ENCODE measurements at places on chromosomes 11 and 22. TPM values are rescaled to one million over a fixed set of nuclear protein-coding genes. Genes with fewer than 3 reads are reported as not detected.

The ROBO4 gene
- not detected for total RNA-seq

The CHST1 gene
- not detected for total RNA-seq

The QSER1 gene
- 10.1 TPM for total RNA-seq

The SLC22A6 gene
- not detected for total RNA-seq

The POU2AF3 gene
- not detected for total RNA-seq

The OR56A5 gene
- not detected for total RNA-seq

The GLB1L2 gene
- 0.59 TPM for total RNA-seq

The INS gene
- total RNA-seq: not detected

The PIM3 gene
- total RNA-seq: 224 TPM

The MFNG gene
- total RNA-seq: 85.1 TPM

The RASGRP2 gene
- 672 TPM for total RNA-seq

The MOGAT2 gene
- total RNA-seq: not detected

The HTR3B gene
- not detected for total RNA-seq

The JAML gene
- 26.7 TPM for total RNA-seq

The BTBD18 gene
- total RNA-seq: not detected

The ZNF214 gene
- total RNA-seq: not detected

The HTR3A gene
- not detected for total RNA-seq

The MUC6 gene
- total RNA-seq: not detected

The APOL6 gene
- total RNA-seq: 39.3 TPM

The PNPLA3 gene
- total RNA-seq: not detected

The OR51E2 gene
- not detected for total RNA-seq

The GCAT gene
- 1.4 TPM for total RNA-seq

The IGSF22 gene
- 4.0 TPM for total RNA-seq

The DRICH1 gene
- 2.2 TPM for total RNA-seq

The TYR gene
- not detected for total RNA-seq

The TEX12 gene
- 0.39 TPM for total RNA-seq

The FGF4 gene
- total RNA-seq: not detected

The TBX10 gene
- not detected for total RNA-seq

The BLID gene
- total RNA-seq: not detected

The ARL2 gene
- 10.5 TPM for total RNA-seq

The MAP6 gene
- total RNA-seq: not detected

The CBLIF gene
- not detected for total RNA-seq

The TRIM6 gene
- not detected for total RNA-seq

The CATSPER1 gene
- not detected for total RNA-seq

The KRTAP5-8 gene
- not detected for total RNA-seq

Data from CD4-positive, alpha-beta T cell (primary cell).